HAP-1 (cell line): ENCODE measurements at places on chromosomes 2 and 18.

GRCh38 chr2:120014226-120014980 is 1.5 kb downstream of the EPB41L5 start:
- DNase-seq: no peak

- DNase-seq: no peak
Measured at GRCh38 chr2:226426292-226426736, 373.3 kb downstream of the IRS1 start.

GRCh38 chr18:5884375-5884774 is 10.9 kb downstream of the TMEM200C start:
- no peak for DNase-seq

DNA sequence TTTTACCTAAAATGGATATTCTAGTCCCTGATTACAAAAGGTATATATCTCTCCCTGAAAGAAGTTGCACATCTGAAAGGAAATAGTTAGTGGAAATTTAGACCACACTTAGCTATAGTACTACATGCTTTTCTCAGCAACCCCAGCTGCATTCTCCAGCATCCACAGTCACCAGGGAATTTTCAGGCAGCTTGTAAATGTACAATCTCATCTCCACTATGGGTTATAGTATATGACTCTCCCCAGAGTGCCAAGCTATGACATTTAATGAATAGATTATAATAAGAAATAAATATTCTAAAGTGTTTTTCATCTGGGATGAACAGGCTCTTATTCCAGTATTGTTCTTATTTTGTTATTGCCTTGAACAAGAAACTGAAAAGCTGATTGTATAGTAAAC is 197.6 kb upstream of the HNRNPA3 start:
- no peak for DNase-seq

- no peak for DNase-seq
Measured at GRCh38 chr2:3025261-3025660, 352.4 kb downstream of the EIPR1 start.

- DNase-seq: no peak
Measured at GRCh38 chr18:42508683-42509296, 553.8 kb downstream of the PIK3C3 start.

GRCh38 chr2:29033656-29034055 is 40.7 kb downstream of the PCARE start:
- DNase-seq: no peak

- no peak for DNase-seq
Measured at GRCh38 chr2:8533923-8534322, 147.9 kb upstream of the ID2 start.

DNA sequence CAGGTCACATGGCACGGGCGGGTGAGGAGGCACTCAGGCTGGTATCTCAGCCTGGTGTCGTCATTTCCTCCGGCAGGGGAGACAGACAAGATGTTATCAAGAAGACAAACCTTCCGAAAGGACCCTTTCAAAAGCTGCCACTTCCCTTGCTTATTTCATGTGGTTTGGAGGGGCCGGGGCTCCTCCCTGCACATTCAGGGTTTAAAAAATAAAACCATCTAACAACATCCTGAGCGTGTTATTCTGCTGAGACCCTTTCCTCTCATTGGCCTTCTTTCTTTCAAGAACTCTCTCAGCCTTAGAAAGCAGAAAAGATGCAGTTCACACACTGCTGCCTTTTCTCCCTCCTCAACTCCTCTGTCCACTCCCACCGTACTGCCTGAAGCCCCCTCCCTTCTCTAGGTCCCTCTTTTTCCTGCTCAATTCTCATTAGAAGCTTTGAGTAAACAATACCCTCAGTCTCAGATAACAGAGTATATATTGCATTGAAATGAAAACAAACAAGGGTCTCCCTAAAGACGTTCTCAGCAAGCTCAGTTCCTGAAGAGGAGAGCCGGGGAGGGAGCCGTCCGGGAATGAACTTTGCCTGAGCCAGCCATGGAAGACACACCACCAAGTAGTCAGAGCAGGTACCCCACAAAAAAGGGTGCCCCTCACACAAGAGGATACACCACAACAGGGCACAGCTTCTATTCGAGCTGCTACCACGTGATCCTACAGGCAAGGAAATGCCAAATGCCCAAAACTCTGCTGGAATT is 9.7 kb downstream of the SMAD7 start:
- DNase-seq: no peak

- no peak for DNase-seq
Measured at GRCh38 chr18:31245820-31246219, 72.1 kb upstream of the DSG1 start.

- no peak for DNase-seq
Measured at GRCh38 chr2:6068429-6068828, 376.2 kb downstream of the SOX11 start.

GRCh38 chr2:41543726-41544125 is 504.1 kb upstream of the PKDCC start:
- no peak for DNase-seq
